Kidney epithelial cell (primary cell): ENCODE measurements at places on chromosomes 5 and 9.
A peak's percentile ranks its signal among the peaks of the same experiment; 100 is the strongest.

GRCh38 chr5:78974011-78974410, 11.1 kb downstream of the ARSB start:
- no peak for DNase-seq

DNA sequence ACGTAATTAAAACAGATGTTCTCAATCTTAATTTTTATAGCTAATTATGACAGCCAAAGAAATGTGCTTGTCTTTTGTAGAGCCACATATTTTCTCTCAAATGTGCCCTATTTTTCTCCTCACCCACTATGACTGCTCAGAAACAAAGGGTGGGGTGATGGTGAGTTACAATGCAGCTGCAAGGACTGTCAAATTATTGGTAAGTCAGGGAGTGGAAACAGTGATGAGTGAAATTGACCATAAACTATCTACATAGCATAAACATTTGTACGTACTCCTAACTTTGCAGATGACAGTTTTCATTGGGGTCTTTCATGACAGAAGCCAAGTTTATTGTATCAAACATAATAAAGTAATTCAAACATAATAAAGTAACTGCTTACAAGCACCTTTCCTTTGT, 215.9 kb downstream of the MCTP1 start:
- DNase-seq, result no peak

DNA sequence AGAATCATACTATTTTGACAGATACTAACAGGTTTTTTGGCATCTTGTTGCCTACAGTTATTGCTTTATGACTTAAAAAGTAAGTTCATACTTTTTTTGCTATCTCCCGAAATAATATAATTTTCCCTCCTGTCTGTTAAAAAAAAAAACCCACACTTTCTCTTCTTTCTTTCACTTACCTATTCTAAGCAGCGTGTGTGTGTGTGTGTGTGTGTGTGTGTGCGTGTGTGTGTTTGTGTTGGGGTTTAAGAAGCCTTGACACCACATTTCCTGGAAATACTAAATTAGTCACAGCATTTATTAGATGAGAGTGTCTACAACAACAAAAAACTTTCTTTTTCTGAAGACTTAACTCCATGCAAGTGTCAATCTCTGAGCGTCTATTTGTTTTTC, 12.4 kb downstream of the TNFAIP8 start:
- DNase-seq, result no peak

GRCh38 chr9:32404856-32405255, 20.4 kb downstream of the ACO1 start:
- DNase-seq, result no peak

DNA sequence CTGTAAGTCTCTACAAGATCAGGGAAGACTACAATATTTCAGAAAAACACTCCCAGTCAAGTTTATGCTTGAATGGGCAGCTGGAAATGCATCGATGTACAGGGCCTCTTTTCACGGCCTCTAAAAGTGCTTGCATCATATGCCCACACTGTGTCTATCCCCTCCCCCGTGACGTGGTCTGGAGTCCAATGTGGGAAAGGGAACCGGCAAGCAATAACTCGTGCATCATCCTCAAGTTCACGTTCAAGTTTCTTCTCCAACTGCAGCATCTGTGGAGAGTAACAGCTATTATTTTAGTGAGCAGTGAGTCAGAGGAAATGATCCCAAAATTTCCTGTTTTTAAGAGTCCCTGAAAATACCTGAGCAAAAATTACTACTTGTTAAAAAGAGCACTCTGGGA, 22.3 kb downstream of the ATPSCKMT start:
- DNase-seq, result no peak

GRCh38 chr9:136170006-136170901, 34.7 kb downstream of the LHX3 start:
- no peak for DNase-seq

GRCh38 chr5:126975796-126976195, 54.6 kb downstream of the MARCHF3 start:
- DNase-seq, result no peak

- DNase-seq, result no peak
These were observed 795 bp upstream of the PJA2 start for GRCh38 chr5:109410389-109411148.

GRCh38 chr5:172048170-172048422, 41.7 kb upstream of the FBXW11 start:
- DNase-seq, result no peak

- peak; percentile 61 for DNase-seq
These were observed 473.0 kb downstream of the PLK2 start for GRCh38 chr5:57986761-57987341.

DNA sequence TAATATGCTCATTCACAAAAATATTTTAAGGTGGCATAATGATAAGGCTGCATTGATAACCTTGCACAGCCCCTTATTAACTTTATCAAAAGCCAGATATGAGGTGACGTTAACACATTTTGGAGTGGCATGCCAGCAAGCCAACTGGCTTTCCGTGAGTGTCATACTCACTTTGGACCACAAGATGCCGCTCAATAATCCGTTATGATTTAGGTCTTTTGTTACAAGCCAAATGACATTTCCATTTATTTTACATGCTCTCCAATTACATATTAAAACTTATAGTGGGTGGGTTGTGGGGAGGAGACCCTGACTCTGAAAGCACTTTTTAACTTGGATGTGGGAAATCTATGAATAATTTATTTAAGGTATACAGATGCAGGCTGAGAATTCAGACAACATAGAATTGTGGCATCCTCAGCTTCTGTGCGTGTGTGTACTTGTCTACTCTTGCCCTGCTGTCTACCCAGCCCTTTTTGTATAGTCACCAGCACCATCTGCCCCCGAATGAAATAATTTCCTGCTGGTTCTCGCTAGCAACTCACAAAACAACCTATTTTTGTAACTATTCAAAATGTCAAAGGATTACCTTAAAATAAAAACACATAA, 305.1 kb downstream of the PSAT1 start:
- no peak for DNase-seq

DNA sequence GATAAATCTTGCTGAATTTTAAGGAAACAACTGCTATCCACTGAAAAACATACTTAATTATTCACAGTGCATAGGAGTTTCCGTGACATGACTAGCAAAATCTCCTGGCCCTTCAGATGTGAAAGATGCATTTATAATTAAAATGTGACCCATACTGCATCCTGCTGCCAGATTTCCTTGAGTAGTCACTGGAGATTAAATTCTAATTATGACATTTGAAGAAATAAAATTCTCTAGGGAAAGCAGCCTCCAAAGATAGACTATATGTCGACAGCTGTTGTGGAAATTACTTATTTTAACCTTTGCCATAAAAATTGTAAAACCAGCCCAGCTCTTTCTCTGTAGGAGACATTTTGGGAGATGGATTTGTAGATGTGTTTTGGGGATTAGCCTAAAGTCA, 193.6 kb upstream of the SMC2 start:
- DNase-seq, result no peak

DNA sequence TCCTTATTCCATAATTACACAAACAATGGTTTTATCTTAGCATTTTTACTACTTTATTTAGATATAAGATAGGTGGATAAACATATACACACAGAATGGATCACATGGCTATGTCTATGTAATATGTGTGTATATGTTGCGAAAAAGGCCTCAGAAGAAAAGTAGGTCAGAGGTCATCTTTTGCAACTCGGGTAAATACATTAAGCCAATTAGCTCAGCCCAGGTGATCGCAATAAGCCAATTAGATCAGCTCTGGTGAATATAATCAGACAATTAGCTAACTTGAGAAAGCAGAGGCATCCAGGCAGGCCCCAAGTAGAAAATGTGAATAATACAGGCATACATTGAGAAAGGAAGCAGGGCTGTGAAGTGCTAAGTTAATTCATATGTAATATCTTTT, 24.3 kb downstream of the SLCO4C1 start:
- DNase-seq, result no peak

DNA sequence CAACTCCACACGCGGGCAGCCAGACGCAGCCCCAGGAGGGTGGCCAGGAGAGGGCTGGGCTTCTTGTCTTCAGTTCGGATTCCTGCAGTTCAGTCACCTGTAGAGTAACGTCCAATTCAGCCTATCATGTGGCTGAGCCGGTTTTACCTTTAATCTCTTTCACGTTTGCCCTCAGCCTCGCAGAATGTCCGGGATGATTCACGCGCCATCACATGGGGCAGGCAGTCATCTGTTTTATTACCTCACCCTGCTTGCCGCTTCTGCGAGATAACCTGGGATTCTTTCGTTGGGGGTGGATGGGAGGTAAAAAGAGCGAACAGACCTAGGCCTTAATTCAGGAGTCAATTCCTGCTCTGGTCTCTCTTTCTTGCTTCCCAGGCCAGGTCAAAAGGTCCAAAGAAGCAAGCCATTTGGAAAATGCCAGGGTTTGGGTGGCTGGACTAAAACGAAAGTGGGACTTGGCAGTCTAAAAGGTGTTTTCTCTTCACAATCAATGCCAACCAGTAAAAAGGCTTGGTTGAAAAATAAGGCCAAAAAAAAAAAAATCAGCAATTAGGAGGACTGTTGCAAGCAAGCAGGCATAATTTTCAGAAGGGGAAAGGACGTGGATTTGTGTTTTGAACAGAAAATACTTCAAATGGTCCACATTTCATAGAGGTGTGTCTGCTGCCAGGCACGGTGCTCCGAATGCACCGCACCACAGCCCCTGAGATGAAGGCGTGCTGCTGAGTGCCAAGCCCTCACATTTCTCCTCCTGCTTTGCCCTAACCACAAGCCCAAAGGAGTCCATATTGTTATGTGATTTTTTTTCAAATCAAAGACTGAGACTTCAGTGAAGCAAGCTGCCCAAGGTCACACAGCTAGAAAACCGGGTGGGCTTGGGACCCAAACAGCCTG, 2.8 kb upstream of the WWC1 start:
- DNase-seq, result peak; percentile 87
